ENCODE measurements at places on chromosomes 12 and 14.

DNA sequence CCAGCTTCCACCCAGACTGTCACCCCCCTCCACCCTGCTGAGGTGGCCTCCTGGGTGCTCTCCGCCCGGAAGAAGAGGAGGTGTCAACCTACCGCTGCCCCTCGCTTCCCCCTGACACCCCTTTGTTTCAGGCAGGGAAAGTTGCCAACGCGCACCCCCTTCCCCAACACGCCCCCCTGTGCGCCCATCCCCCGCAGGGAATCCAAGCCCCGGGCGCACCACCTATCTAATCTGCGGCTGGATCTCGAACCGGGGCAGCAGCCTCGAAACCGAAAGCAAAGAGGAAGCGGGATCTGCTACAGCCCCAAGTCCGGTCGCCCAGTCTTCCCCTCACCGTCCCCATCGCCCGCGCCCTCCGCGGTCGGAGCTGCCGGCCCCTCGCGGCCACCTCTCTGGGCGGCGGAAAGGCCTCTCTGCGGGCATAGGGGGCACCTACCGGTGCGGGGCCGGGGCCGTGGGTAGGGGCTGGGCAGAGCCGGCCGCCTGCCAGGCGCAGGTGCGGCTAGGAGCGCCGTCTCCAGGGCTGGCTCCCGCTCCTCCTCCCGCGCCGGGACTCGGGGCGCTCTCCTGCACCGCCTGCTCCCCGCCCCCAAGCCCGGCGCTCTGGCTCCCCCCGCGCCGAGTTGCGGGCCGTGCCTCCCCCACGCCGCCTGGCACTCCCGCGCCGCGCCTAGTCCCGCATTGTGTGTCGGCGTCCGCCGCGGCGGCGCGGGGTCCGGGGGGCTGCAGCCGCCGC, 18.3 kb upstream of the PLEKHH1 start:
- peak; percentile 75 for DNase-seq

DNA sequence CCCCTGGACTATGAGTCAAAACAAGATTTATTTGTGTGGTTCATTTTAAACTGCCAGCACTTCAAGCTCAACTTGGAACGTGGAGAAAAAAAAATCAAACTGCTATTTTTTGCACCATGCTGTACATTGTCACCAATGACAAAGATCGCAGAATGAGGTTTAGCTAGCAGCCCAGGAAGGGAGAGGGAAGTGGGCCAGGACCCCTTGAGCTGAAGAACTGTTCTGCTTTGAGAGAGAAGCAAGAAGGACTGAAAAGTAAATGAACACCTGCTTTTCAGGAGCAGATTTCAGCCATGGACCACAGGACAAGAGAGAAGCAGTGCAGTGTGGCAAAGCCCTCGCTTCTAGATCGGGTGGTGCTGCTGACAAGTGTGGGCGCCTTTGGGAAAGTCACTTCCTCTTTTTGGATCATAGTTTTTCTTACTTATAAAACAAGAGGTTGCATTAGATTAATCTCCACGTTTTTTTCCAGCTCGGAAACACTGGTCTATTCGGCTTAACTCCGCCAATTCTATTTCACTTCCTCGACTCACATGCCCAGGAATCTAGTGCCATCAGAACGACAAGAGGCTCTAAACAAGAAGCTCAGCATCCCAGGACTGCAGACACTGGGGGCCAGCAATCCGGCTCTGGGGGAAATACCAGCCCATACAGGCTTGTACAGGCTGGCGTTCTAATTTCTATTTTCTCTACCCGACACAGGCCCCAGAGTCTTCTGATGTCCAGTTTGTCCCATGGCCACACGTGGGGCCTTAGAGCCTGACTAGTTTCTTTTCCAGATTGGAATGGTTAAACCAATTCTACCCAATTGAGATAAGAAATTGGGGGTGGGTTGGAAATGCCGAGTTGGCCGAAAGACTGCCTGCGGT, 129.9 kb downstream of the CRACR2A start:
- no peak for DNase-seq

- DNase-seq = no peak
These were observed 8.3 kb downstream of the TMX1 start for GRCh38 chr14:51248016-51248987.

GRCh38 chr12:64099397-64099796, 122.7 kb downstream of the KICS2 start:
- no peak for DNase-seq

DNA sequence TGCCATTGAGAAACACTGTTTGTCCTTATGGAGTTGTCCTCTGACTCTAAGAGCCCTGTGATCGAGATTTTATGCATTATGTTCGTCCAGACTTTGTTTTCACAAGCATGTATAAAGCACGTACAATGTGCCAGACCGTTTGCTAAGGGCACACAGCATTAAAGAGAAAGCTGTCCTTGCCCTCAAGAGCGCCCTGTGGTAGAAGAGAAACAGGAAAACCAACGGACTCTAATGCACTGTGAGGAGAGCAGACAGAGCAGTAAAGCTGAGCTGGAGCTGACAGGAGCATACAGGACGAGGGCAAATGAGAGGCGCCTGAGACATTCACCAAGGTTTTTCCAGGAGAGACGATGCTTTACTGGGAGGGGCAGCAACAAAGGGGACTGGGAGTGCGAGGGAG, 66.2 kb upstream of the OVCH1 start:
- DNase-seq = no peak

- no peak for DNase-seq
These were observed 7.5 kb downstream of the NEDD8 start for GRCh38 chr14:24224618-24225071.

DNA sequence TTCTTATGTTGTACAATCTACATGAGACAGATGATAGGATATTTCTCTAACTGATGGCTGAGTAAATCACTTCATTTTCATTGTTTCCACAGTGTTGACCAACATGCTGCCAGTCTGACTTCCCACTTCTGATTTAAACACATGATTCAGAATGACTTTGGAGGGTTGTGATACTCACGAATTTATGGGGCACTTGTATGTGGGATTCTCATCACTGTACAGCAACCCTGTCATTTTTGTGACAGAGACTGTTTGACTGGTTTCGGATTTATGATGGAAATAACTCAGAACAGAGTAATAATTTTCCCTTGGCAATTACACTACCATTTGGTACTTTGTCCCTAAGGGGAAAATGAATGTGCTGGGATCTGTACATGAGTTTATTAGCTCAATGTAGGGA, 333.8 kb downstream of the TRHDE start:
- DNase-seq = no peak

- no peak for DNase-seq
These were observed 153.8 kb downstream of the PELI2 start for GRCh38 chr14:56271970-56272369.

DNA sequence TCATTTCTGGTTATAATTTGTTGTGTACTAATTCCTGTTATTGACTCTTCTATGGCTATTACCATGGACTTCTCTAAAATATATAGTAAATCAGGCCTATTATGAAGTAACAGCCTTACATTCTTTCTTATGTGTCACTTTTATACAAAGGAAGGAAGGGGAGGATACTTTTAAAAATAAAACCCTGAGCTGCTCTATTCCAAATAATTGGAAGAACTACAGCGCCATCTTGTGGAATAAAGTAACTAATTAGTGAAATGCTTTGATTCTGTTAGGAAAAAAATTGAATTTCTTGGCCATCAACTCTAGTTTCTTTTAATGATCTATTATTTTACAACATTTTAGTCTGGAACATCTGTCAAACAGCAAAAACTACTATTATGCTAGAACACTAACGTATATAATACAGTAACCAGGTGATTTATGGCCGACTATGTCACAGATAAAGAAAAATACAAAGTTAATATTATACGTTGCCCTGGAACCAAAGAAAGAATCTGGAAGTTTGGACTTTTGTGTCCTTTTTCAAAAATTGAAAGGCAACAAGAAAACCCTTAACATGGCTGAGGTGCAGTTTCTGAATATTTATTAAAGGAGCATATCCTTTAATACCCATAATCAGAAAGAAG, 55.0 kb upstream of the NELL2 start:
- DNase-seq = no peak

DNA sequence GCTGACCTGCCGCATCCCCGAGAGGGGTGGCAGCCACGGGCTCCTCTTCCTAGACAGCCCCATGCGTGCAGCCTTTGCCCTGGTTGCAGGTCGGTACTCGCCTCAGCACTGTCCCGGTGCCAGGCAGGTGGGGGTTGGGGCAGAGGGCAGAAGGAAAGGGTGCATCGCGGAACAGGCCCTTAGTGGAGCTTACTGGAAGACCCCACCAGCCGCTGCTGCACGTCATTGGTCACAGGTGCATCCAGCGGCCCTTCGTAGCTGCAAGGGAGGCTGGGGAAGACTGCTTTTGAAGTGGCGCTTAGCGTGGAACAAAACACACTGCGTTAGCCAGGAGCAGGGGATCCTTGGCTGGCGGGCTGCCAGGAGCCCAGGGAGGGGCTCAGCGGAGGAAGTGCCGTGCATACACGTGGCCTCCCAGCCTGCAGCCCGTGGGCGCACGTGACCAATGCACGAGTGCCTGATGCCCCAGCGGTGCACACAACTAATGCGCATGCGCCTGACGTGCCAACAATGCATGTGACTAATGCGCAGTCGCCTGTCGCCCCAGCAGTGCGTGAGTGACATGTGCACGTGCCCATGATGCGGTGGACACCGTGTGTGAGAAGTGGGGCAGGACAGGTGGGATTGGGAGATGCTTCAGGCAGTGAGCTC, 5.0 kb upstream of the EP400 start:
- DNase-seq = no peak

GRCh38 chr12:108589028-108589839, 8.7 kb downstream of the TMEM119 start:
- DNase-seq = no peak

DNA sequence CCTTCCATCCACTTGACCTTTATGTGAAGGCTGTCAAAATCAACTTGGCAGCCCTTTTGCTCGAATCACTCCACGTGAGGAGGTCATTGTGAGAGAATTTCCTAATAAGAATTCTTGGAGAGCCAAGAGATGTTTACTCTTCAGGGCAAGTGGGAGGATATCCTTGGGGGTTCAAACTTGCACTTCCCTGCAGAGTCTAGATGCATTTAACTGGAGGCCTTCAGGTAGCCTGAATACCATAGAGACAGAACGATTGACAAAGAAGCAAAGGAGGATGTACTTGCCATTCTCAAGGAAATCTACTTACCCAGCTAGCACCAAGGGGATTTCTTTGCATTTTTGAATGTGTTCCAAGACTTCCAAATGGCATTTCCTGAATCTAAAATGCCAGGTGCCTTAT, 1702.6 kb upstream of the FLRT2 start:
- no peak for DNase-seq

- DNase-seq = no peak
These were observed 38.8 kb downstream of the TESC start for GRCh38 chr12:117060246-117060928.

DNA sequence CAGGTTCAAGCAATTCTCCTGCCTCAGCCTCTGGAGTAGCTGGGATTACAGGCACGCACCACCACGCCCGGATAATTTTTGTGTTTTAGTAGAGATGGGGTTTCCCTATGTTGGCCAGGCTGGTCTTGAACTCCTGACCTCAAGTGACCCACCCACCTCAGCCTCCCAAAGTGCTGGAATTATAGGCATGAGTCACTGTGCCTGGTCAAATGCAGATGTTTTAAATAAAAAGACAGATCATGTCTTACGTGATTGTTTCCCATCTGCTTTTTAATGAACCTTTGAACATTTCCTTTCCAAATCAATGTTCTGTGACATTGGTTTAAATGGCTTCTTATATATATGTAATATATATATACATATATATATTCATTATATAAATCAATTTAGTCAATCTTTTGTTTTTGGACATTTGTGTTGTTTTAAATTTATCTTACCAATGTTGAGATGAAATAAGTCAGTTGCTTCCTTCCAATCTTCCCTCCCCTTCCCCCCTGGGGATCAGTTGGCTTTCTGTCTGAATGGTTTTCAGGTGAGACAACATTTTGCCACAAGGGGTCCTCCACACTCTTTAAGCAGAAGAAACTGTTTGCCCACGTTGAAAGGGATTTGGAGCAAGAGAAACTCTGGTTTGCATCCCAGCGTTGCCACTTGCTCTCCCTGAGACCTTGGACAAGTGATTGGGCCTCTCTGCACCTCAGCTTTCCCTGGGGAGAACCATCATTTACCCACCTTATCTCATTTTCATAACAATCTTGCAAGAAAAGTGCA, 47.6 kb upstream of the RBM19 start:
- DNase-seq = no peak

DNA sequence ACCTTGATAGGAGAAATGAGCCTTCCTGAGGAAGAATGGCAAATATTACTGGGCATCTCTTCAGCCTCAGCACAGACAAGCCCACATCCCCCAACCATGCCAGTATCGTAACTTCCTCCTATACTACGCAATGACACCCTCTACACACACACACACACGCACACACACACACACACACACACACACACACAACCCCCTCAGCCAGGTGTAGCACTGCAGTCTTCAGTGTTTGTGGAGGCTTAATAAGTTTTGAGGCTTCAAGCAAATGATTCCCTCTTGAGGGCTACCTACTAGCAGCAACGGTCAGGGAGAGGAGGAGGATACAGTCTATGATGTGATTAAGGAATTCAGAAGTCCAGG, 1.6 kb downstream of the DGKA start:
- peak; percentile 69 for DNase-seq

All from activated CD8-positive, alpha-beta memory T cell treated with anti-CD3 and anti-CD28 coated beads for 24 hours (primary cell).